HTR-8/SVneo (cell line): ENCODE measurements at places on chromosomes 2 and 18.

DNA sequence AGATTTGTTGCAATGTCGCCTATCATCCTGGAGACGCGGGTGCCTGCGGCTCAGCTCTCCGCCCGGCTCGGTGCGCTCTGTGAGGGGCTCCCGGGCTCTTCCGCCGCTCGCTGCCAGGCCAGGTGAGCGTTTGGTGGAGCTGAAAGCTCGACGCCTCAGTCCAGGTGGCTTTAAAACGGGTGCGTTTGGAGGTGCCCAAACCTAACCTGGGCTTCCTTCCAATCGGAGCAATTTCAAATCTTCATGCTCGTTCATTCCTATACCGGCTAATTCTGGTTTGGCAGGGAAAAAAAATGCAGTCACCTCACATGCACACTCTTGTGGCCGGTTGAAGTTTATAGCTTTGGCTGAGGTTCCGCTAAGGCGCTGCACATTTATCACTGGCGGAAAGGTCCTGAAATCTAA, at the start of gene SLC16A14:
SLC16A14 (minus strand) TSS at position 274 of the 405 bp plus-strand sequence. CDS start 9,572 bp downstream, outside the sequence.
- DNase-seq = peak; percentile 37

- no peak for DNase-seq
Observed at GRCh38 chr18:45712061-45712460, 11.9 kb upstream of the SLC14A1 start.

DNA sequence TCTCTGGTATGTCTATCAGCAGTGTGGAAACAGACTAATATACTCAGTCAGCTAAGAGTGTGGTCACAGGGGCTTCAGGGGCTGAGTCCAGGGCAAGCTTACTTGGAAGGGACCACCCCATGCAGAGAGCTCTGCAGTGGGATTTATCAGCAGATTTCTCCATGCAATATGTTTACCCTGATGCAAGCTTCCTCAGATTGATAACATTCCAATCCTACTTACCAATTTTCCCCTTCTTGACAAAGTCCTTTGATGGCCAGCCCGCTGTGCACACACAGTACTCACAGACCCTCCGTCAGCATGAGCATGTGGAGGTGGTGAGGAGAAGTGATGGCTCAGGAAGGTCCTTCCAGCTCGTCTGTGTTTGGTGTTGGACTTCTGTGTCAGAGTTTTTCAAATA, 51.8 kb downstream of the SH3RF3 start:
- no peak for DNase-seq

GRCh38 chr2:145088756-145089155, 568.8 kb upstream of the ZEB2 start:
- no peak for DNase-seq

GRCh38 chr2:113058998-113059960, at the start of gene IL36RN:
IL36RN (plus strand) TSS chr2:113059198; CDS start chr2:113059439, 241 bp downstream.
- no peak for DNase-seq

GRCh38 chr2:151508519-151508918, 98.8 kb downstream of the RIF1 start:
- DNase-seq = no peak

DNA sequence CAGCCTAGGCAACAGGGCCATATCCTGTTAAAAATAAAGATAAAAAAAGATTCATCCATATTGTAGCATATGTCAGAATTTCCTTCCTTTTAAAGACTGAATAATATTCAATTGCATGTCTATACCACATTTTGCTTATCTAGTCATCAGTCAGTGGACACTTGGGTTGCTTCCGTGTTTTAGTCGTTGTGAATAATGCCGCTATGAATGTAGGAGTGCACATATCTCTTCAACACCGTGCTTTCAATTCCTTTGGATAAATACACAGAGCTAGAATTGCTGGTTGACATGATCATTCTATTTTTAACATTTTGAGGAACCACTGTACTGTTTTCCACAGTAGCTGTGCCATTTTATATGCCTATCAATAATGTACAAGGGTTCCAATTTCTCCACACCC, 14.0 kb upstream of the PLB1 start:
- DNase-seq = no peak

DNA sequence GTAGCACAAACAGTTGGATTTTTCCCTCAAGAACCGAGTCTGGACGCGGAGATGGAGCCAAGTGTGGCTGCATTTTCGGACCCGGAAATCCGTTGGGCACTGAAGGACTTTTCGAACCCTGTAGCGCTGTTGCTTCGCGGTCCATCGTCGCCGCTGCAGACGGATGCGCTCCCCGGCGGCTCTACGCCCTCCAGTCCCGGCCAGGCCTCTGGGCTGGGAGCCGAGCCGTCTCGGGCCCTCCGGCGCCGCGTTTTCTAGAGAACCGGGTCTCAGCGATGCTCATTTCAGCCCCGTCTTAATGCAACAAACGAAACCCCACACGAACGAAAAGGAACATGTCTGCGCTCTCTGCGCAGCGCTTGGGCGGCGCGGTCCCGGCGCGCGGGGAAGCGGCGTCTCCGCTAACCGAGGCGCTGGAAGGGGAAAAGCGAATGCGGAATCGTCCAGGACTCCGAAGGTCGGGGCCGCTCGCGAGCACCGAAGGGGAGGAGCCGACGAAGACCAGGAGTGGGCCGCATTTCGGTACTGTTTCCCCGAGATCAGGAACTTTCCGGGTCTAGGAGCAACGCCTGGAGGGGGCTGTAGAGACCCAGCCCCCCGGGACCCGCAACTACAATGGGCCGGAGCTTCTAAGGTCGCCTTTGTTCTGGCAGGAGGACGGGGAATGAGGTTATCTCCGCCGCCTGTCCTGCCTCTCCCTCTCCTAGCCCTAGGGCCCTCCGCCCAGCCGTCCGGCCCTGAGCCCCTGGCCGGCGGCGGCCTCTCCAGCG, 3.2 kb downstream of the EMX1 start:
- no peak for DNase-seq

- no peak for DNase-seq
Observed at GRCh38 chr2:108833219-108833618, 46.6 kb downstream of the CCDC138 start.

- no peak for DNase-seq
Observed at GRCh38 chr2:65404988-65405697, 27.3 kb downstream of the SPRED2 start.

DNA sequence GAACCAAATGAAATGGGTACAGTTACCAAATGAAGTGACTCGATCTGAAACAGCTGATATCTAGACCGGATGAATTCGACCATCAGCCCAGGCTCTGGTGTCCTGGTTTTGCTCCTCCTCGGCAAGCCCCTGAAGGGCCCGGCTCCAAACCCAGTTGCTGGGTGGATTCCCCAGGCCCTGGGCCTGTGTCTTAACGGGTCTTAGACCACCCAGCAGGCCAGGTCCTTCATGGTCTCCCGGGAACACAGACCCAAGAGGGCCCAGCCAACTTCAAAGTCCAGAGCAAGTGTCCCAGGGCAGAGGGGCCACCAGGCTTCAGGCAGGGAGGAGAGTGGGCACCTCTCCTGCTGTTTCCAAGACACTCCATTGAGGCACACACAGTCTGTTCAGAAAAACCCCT, 26.7 kb upstream of the NMUR1 start:
- DNase-seq = no peak

DNA sequence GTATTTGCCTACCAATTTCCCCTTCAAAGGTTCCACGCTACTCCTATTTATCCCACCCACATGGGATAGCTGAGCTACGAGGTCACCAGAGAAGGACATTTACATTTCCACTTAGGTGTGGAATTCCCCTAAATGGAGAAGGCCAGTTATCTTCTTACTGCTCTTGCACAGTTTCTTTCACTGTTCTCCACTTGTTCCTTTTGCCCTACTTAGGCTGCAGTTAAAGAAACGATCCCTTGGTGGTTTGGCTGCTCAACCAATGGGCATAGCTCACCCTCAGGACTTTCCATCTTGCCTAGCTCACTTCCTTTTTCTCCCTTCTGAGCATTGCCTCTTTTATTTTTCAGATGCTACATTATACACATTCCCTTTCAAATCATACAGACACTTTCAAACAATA, 11.2 kb upstream of the NABP1 start:
- DNase-seq = no peak

- no peak for DNase-seq
Observed at GRCh38 chr2:144522897-144523595, 3.1 kb upstream of the ZEB2 start.

DNA sequence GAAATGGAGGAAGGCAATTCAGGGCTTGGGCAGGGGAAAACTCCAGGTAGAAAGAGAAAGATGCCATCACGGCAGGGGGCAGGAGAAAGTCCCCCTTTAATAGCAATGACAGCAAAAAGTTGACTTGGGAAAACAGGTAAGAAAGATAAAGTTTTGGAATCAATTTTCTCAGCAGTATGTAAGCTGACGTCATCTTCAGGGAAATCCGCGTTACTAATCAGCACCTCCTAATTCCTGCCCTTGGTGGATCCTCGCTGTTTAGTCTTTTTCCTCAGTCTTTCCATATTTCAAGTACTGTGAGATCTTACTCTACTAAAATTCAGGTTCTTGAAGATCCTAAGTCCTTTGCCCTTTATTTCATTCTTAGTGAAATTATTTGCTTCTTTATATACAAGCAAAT, 233.0 kb downstream of the MREG start:
- no peak for DNase-seq

DNA sequence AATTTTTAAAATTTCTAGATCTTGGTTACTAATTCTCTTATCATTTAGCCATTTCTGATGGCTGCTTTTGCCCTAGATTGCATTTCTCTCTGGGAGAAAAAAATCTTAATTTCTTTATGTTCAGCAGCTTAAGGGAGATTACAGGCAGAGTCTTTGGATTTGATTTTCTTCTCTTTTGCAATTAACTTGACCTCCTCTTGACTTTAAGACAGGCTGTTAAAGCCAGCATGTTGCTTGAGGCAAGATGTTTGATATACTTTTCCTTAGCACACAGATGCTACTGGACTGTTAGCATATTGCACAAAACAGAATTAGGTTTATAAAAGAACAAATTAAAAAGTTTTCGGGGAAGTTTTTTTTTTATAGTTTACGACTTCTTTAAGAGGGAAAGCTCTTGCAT, 50.0 kb downstream of the XRCC5 start:
- DNase-seq = no peak

DNA sequence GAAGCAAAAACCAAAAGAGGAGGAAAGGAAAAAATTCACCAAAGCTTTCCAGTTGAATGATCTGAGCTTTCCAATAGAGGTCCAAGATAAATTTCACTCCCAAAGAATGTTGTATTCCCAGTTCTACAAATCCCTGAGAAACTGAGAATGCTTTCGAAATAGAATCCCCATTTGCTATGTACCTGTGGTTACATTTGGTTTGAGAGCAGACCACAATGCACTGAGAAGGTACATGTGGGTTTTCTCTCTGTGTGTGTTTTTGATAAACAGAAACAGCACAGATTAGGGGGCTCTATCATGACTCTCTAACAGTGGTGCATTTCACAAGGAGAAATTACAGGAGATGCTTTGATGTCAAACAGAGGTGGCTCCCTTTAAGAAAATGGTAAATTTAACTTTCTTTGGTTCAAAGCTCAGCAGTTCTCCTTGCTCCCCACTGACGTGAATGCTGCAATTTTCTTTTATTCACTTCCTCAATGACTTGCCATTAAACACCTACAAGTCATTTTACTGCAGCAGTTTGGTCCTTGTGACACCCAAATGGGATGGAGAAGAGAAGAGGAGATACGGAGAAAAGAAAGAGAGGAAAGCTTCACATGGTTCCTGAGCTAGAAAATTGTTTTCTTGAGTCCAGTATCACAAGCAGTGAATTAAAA, 108.7 kb downstream of the EPHA4 start:
- DNase-seq = no peak

- DNase-seq = no peak
Observed at GRCh38 chr18:2906704-2907549, 60.1 kb downstream of the EMILIN2 start.

GRCh38 chr2:228681979-228682378, 500.5 kb upstream of the SPHKAP start:
- DNase-seq = no peak

GRCh38 chr2:27920148-27920885, 29.8 kb downstream of the BABAM2 start:
- peak; percentile 24 for DNase-seq

DNA sequence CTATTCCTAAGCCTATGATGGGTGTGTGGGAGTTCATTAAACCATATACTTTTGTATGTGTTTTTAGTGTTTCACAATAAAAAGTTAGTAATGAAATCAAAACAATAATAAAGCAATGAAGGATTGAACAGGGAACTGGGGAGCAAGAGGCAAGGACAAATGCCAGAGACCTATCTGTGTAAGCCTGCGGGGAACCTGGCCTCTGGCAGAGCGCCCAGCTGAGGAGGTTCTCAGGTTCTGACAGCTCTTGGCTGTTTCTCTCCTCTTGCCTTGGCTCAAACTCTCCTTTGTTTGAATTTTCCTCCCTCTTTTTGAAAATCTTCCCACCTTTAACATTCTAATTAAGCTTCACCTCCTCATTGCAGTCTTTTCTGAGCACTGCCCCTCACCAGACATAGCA, 200.0 kb upstream of the NCKAP5 start:
- no peak for DNase-seq

- no peak for DNase-seq
Observed at GRCh38 chr2:179193759-179194394, 70.8 kb downstream of the SESTD1 start.

- no peak for DNase-seq
Observed at GRCh38 chr2:145029873-145030272, 510.0 kb upstream of the ZEB2 start.

- DNase-seq = no peak
Observed at GRCh38 chr2:64860276-64860885, 128.8 kb upstream of the SLC1A4 start.

- no peak for DNase-seq
Observed at GRCh38 chr18:70423988-70424387, 135.1 kb downstream of the SOCS6 start.

DNA sequence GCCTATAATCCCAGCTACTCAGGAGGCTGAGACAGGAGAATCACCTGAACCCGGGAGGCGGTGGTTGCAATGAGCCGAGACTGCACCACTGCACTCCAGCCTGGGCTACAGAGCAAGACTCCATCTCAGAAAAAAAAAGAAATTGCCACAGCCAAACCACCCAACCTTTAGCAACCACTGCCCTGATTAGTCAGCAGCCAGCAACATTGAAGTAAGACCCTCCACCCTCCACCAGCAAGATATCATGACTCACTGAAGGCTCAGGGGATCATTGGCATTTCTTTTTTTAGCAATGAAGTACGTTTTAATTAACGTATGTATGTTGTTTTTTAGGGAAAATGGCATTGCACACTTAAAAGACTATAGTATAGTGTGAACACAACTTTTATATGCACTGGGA, 349.1 kb upstream of the ACVR2A start:
- DNase-seq = no peak

GRCh38 chr2:23486684-23487075, 101.7 kb downstream of the KLHL29 start:
- no peak for DNase-seq

DNA sequence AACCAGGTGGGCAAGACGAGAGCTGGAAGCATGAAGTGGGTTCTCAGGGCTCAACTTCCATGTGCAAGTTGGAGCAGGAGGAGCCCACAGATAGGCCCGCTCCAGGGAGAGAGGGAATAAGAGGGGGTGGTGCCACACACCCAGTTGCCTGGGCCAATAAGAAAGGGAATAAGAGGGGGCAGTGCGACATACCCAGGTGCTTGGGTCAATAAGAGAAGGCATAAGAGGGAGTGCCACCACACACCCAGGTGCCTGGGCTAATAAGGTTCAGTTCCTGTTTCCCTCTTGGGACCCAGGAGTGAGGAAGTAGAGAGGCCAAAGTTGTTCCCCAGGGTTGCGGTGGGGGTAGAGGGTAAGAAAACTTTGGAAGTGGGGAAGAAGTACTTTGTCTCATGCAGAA, 127.5 kb downstream of the LAMA3 start:
- DNase-seq = no peak

- peak; percentile 57 for DNase-seq
Observed at GRCh38 chr2:181955010-181955409, 30.6 kb upstream of the PPP1R1C start.

- peak; percentile 29 for DNase-seq
Observed at GRCh38 chr18:5546660-5547059, 2.9 kb upstream of the EPB41L3 start.
